ENCODE measurements at places on chromosomes 3 and 15.

DNA sequence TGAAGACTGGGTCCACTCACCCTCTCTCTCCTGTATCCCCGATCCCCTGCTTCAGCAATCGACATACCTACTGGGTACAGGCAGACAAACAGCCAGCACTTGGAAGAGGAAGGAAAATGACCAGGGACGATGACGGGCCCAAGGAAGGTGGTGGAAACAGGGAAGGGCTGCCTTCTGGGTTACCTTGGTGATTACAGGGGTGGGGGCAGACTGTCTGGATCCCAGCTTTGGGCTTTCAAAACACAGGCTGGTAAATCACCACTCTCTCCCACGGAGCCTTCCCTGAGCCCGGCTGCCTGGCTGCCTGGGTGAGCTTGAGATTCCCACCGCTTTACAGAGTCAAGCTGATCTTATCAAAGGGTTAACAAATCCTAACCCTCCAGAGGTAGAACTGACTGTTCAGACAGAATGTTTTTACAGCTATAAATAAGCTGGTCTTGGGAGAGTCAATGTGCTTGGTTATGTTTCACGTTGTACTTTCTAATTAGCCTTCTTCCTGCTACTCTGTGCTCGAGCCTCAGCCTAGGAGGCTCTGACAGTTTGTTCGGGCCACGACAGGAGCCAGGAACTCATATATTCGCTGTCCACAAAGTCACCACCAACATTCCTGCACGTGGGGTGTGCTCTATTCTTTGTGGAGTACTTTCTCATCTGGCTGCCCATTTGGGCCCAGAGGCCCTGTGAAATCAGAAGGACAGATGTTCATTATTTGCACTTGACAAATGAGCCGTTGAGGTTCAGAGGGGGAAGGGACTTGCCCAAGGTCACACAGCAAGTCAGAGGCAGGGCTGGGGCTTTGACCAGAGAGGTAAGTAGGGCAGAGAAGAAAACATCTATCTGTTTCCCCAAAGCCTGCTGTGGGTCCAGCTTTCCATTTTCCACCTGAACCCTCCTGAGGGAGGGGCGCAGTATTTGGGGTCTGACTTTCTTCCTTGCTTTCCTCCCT is 63.5 kb downstream of the FEM1B start:
- DNase-seq, result no peak

DNA sequence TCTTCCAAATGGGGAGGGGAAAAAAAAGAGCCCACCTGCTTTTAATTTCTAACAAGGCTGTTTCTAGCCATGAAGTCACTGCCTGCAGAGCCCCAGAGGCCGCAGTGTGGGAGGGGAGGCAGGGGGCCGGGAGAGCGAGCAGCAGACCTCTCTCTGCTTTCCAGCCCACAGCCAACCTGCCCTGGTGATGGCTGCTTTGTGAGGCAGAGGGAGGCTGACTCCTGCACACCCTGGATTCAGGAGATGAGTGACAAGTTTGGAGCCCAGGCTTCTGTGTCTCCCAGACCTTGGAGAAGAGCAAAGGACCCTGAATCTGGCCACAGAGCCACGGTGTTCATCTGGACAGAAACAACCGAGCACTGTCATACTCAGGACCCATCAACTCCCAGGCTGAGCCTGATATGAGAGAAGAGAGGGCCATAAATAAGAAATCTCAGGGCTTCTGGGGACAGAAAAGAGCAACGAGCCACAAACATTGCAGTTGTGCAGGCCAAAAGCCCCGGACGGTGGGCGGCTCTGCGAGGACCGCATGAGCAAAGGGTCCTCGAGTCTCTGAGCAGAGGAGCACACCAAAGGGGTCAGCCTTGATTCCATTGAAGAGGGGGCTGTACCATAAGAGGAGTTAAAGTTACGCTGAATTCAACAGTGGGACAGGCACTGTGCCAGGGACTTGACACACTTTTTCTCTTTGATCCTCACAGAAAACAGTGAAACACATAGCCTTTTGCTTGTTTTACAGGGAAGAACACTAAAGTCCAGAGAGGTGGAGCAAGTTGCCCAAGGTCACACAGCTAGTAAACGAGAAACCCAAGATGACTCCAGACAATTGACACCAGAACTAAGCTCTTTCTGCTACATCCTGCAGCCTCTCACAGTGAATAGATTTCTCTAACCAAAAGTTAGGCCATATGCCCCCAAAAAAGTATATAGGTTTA is 97.2 kb downstream of the SEMA5B start:
- no peak for DNase-seq

DNA sequence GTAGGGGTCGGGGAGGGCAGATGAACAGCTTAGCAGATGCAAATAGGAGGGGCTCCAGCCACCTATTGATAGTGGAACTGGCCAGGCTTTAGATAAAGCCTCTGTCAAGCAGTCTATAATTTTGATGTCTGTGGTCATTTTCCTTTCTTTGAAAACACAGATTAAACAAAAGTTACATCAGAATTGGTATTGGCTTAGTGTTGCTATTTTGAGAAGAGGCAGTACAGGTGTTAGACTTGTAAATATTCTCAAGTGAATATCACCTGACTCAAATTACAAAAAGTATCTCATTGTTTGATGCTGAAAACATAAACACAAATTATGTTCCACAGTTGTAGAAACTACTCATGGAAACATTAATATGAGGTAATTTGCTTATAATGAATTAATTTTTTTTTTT is 18.1 kb downstream of the GHRL start:
- DNase-seq, result no peak

DNA sequence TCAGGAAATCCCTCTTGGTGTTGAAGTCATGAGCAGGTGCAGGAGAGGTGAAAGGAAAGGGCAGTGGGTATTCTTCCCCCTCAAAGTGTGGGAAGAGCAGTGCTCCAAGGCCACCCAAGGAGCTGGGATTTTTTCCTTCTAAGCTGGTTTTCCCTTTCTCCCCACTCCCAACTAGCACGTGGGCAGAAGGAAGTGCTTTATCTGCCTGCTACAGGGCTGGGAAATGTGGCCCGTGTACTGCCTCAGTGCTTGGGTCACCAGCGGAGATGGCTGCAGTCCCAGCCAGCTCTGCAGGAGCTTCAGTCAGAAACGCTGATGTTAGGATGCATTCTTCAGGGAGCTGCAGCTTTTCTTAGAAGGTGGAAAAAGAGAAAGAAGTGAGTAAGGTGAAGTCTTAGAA is 99.2 kb downstream of the CACNA1D start:
- DNase-seq, result no peak

GRCh38 chr15:80760960-80761359 is 18.2 kb upstream of the CEMIP start:
- no peak for DNase-seq

DNA sequence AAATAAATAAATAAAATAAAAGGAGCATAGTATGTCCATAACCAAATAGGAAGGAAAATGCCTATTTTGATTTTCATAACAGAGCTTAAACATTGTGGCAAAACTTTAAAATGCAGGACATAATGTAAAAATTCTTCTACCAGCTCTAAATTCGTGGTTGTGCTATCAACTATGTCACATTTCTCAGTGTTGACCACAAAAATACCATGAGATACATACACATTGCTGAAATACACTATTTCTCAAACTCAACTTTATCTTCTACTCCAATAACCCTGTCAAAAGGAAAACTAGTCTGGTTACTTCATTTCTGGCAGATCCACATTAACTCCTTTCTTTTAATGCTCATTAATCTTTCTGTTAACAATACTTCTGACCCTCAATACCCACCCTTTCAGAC is 523.2 kb downstream of the FHIT start:
- no peak for DNase-seq

DNA sequence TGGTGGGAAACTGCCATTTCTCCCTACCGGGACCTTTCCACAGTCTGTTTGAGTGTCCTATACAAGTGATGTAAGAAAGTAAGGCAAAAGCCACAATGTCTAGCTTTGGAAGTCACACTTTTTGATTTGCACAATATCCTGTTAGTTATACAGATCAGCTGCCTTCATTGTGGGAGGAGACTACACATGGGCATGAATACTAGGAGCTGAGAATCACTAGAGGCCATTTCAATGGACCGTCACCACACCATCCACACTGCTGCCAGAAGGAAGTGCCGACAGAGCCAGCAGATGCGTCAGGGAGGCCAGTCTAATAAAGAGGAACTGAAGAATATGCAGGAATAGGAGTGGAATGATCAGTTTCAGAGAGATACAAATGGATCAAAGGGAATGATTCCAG is 65.8 kb downstream of the SCN11A start:
- no peak for DNase-seq

GRCh38 chr3:185732782-185733181 is 92.1 kb downstream of the IGF2BP2 start:
- DNase-seq, result no peak

DNA sequence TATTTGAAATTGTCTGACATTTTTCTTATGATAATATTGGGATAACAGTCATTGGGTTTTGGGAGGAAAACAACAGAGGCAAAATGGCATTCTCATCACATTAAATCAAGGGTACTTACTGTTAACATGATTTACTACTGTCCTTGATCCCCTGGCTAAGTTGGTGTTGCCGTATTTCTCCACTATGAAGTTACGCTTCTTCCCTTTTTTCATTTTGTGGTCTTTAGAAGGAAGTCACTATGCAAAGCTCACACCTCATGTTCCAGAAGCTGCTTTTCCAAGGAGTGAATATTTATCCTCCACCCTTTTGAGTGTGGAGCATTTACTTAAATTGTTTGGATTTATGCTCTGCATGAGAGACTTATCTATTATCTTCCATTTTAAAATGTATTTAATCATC is 63.7 kb downstream of the ALCAM start:
- no peak for DNase-seq

GRCh38 chr15:63458026-63458425 is 46.4 kb upstream of the USP3 start:
- DNase-seq, result no peak

GRCh38 chr15:66076591-66077319 is 176.8 kb downstream of the MEGF11 start:
- DNase-seq, result no peak

DNA sequence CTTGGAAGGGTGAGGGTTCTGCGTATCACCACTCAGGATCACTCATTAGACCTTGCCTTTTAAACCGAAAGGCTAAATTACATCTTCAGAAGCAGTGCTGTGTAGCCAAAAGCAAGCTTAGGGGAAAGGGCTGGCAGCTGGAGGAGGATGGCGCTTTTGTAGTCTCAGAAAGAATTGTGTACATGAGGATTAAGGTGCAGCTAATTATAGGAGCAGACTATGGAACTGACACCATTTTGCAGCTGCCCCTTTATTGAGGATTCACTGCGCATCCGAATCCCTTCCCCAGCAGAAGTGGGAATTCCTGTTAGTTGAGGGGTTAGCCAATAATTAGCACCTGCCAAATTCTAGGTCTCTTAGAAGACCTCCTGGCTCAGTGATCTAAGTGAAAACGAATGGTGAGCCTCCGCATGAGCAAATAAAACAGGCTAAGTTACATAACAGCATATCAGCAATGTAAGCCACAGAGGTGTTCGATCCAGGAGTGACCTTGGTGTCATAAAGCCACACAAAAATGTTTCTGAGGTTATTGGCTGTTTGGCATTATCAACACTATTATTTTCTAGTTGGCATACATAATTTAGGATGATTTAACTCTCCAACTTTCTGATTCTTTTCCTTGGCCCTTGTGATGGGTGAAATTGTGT is 42.6 kb upstream of the SEMA6D start:
- no peak for DNase-seq

DNA sequence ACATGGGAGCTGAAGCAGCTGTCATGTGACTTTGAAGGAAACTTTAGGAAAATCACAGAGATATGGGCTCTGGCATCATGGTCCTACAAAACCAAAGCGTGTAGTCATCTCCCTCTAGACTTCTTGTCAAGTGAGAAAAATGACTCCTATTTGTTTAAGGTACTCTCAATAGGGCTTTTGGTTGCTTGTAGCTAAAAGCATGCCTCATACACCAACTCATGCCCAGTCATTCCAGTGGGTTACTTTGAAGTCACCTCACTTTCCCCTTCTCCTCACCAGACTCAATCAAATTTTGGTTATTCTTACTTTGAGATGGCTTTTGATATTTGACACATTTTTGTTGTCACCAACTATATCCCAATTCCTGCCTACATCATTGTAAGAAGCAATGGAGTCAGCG is 81.6 kb downstream of the BOC start:
- DNase-seq, result no peak

DNA sequence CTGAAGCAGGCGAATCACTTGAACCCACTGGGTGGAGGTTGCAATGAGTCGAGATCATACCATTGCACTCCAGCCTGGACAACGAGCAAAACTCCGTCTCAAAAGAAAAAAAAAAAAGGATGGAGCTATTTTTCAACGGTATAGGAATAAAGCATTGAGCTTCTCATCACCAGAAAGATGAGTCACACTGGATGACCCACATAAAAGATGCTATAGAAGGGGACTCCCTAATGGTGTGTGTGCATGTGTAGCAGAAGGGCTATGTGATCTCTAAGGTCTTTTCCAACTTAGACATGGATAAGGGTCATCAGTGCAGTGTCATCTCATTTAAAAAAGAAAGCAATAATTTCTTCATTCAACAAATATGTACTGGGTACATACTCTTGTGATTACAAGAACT is 476.0 kb downstream of the MFSD1 start:
- no peak for DNase-seq

- no peak for DNase-seq
Observed at GRCh38 chr15:70503798-70504298, 259.5 kb downstream of the UACA start.

- DNase-seq, result no peak
Observed at GRCh38 chr3:76051145-76051544, 265.8 kb upstream of the ZNF717 start.

- no peak for DNase-seq
Observed at GRCh38 chr15:69624155-69624520, 171.5 kb downstream of the RPLP1 start.

DNA sequence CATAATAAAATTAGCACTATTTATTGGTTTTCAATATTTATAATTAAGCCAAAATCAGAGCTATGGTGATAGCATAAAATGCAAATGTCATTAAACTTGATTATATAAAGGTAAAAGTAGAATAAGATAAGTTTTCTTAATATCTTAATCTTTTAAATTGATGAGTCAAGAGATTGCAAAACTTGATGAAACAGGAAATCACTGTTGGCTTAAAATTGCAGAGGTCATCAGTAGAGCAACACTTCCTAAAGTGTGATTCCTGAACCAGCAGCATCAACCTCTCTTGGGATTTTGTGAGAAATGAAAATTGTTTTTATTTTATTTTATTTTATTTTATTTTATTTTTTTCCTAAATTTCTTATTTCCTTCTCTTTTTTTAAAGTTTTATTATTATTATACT is 226.4 kb upstream of the CTDSPL start:
- DNase-seq, result no peak

- no peak for DNase-seq
Observed at GRCh38 chr3:132513057-132513456, 84.0 kb upstream of the ACKR4 start.

DNA sequence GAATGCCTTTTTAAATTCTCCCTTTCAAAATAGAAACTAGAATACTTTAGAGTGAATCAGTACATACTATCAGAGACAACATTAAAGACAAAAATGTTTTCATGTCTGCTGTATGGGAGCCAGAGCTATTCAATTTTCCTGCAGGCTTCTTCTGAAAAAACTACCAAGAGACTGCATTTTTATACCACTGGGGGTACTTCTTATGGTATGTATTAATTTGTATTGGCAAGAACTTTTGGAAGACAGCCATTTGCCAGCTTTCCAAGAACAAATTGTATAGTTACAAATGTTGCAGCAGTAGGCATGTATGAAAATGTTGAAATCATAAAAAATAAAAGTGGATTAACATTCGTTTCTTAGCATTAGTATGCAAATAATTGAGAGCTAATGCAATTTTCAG is 1010.0 kb upstream of the CADM2 start:
- DNase-seq, result no peak

GRCh38 chr15:87863152-87863551 is 393.4 kb downstream of the NTRK3 start:
- DNase-seq, result no peak
